Stimulated activated CD8-positive, alpha-beta memory T cell treated with anti-CD3 and anti-CD28 coated beads, Interleukin-4, amount 100 ng/mL, for 1 hour (primary cell): ENCODE measurements at places on chromosomes 4 and X.

GRCh38 chr4:106494066-106494465 is 125.5 kb upstream of the GIMD1 start:
- DNase-seq, result no peak

DNA sequence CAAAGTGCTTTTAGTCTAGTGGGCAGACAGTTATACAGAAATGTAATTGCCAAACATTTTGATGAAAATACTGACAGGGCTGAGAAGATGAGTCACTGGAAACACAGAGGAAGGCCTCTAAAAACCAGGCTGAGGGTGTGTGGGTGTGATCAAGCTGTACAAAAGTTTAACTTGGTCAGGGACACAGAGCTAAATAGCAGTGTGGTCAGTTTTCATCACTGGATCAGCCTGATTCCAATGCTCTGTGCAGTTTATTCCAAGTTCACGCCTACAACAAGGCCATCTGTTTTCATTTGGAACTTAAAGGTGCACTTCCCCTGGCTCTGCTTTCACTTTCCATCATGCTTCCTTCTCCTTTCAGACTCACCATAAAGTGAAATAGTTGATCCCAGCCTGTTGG is 10.6 kb downstream of the CENPVL3 start:
- no peak for DNase-seq

DNA sequence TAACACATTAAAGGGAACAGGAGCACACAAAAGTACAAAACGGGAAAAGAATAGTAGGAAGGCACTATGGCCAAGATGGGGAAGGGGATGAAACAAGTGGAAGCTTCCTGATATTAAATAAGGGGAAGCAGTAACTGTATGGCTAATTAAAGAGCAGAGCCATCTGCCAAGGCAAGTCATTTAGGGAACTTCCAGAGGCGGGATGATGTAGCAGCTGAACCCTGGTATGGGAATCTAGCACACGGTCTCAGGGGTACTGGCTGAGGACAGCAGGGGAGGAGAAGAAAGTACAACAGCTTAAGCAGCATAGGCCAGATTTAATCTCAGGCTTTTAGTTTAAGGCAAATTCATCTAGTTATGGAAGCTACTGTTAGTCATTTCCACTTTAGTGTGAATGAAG is 59.1 kb downstream of the IGFBP7 start:
- no peak for DNase-seq

DNA sequence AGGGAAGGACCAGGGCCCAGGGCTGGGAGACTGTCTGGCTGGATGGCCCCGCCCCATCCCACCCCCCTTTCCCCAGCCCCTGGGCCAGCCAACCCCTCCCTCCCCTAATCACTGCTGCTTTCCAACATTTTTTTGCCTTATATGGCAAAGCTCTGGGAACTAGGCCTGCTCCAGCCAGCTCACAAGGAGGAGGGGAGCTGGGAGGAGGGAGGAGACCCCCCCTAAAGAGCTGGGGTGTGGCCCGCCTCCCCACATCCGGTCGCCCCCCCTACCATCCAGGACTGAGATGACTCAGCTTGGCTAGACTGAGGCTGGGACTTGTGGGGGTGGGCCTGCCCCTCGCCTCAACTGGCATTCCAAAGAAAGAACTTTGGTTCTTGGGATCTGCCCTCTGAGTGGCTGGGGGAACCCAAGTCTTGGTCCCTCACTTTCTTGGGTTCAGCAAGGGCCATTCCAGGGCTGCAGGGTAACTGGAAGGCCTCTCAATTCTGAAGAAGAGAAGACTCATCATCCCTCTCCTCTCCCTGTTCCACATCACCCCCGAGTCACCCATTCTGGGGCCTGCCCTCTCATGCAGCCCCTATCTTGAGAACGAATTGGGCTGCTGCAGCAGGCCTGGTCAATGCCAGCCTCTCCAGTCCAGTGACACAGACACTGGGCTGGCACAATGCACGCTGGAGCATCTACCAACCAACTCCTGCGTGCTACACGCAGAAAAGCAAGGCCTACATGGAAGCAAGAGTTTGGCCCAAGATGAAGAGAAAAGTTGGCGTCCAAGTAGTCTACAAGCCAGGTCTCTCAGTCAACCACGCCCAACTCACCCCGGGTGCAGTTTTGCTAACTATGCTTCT is 4.8 kb downstream of the FLNA start:
- DNase-seq, result peak; percentile 63

- DNase-seq, result no peak
Measured at GRCh38 chrX:13432414-13433297, 112.8 kb upstream of the ATXN3L start.

- no peak for DNase-seq
Measured at GRCh38 chrX:66042307-66043077, 2.6 kb upstream of the VSIG4 start.

DNA sequence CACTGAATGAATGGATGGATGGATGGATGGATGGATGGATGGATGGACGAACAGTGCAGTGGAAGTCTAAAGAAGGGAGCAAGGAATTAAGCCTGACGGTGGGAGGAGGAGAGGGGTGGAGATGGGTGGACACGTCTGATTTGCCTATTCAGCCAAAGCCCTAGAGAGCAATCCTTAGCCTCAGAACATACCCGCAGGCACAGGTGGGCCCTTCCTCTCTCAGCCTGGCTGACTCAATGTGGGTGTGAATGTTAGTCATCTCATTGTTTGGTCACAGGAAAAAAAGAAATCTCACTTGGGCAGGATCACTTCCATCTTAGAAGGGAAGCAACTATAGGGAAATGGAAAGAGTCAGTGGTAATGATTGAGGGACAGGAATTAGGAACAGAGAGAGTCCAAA is 165.9 kb downstream of the PJA1 start:
- DNase-seq, result no peak

GRCh38 chrX:131830400-131831184 is 192.5 kb upstream of the STK26 start:
- no peak for DNase-seq

DNA sequence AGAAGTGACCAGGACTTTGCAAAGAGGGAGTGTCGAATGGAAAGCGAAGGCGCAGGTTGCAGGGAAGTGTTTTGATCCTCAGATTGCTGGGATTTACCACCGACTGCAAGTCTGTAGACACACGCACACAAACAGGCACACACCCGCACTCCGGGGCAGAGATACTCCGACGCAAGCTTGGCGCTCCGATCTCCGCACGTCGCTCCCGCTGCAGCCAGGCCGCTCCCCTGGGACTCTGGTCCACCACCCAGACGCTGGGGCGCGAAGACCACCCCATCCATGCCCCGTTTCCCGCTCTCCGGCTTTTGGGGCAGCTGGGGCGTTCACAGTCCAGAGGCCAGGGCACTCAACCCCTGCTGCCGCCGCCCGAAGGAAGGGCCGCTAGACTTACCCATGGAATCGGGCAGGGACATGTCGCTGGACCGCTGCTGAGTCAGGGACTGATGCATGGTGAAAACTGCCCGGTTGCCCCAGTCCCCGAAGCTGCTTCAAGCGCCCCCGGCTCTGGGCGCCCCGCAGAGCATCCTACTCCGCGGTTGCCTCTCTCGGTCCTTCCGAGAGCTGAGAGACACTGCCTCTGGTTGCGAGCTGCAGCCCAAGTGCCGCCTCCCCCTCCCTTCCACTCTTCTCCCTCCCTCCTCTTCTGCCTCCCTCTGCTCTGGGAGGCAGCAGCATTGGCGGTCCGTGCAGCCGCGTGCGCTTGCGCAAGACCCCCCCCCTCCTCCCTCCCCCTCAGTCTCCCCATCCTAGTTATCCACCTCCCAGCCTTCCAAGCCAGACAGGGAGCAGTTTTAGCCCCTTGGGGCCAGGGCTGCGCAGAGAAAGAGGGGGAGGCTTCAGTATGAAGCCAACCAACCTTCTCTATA is at the start of gene TMEM255A:
TSS of gene TMEM255A (minus strand) at position 601 of the 866 bp plus-strand sequence. CDS start at position 449, 152 bp downstream.
- no peak for DNase-seq

GRCh38 chrX:126338916-126339315 is 172.8 kb upstream of the DCAF12L2 start:
- no peak for DNase-seq

DNA sequence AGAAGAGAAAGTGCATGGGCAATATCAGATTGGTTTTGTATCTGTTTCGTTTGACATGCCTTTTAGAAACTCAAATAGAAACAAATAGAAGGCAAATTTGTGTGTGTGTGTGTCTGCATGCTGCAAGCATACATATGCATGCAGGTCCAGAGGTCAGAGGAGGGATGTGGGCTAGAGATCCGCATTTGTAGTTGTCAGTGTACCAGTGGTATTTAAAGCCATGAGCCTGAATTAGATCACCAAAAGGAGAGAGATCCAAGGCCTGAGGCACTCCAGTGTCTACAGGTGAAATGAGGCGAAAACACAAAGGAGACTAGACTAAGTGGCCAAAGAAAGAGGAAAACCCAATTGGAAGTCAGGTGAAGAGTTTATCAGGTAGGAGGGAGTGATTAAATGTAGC is 106.7 kb downstream of the CORIN start:
- no peak for DNase-seq

DNA sequence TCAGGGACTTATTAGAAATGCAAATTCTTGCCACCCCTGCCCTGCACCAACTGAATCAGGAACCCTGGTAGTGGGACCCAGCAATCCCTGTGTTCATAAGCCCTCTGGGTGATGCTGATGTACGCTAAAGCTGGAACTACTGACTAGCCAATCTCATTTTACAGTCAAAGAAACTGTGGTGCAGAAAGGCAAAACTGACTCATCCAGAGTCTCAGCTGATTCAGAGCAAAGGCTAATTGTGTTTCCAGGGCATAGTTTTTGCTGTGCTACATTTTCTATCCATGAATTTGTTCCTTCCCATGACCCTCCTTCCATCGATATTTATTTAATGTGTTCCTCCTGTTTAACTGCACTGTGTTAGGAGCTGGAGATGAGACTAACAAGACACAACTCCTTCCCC is 207.5 kb downstream of the REPS2 start:
- no peak for DNase-seq

DNA sequence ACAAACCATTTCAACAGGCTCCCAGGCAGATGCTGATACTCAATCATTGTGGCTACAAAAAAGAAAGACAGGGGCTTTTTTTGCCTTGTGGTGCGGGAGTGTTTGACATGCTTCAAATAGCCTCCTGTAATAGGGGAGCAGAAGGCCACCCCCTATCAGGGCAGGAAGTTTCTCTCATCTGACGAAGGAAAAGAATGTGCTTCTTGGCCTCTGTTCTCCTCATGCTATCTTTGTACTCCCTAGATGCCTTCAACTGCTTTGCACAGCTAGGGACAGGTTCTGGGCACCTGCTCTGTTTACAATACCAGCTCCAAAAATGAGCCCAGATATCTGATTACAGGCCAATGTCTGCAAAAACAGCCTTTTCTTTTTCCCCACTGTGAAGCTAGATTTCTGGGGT is 391.1 kb downstream of the STIM2 start:
- DNase-seq, result no peak

GRCh38 chrX:67543818-67544217 is at the start of gene AR:
Gene AR, plus strand, starts transcription at chrX:67544021. Its CDS starts 1,126 bp downstream, at chrX:67545147.
- DNase-seq, result no peak

DNA sequence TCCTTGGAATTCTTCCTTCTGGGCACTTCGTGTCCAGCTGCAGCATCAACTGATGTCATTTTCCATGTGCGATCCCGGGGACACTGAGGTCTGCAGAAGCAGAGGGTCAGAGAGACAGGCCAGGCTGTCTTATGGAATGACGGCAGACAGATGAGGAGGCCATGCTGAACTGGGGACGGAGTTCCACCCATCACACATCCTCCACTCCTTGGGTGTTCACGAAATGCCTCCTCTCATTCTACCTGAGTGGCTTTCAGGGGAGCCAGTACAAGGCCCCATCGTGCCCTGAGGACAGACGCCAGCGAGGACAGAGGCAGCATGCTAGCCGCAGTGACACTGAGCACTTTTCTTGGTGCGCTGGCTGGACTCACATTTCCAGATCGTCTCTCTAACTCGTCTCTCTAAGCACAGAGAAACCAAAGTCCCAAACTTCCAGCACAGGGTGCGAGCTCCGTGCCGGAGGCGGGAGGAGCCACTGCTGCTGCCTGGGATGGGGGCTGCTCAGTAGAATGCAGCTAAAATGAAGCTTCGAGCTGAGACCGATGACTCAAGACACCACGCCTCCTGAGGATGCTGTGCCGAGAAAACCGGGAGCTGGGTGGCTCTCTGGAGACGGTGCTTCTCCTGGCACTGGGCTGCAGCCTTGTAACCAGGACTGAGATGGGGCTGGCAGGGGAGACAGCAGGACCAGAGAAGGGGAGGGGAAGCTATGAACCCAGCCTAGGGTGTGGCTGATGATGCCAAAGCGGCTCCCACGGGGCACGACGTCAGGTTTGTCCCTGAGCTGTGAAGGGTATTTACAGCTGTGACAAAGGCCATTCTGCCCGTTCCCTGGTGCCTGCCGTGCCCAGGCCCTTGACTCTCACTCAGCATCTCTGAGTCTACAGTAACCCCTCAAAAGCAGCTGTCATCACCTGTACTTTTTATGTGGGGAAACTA is 8.2 kb downstream of the ABLIM2 start:
- DNase-seq, result no peak

GRCh38 chr4:8427761-8428287 is 12.7 kb downstream of the ACOX3 start:
- no peak for DNase-seq

GRCh38 chr4:85741921-85742591 is 267.1 kb downstream of the ARHGAP24 start:
- DNase-seq, result no peak

- DNase-seq, result no peak
Measured at GRCh38 chrX:47447607-47448006, 35.4 kb downstream of the ZNF41 start.

DNA sequence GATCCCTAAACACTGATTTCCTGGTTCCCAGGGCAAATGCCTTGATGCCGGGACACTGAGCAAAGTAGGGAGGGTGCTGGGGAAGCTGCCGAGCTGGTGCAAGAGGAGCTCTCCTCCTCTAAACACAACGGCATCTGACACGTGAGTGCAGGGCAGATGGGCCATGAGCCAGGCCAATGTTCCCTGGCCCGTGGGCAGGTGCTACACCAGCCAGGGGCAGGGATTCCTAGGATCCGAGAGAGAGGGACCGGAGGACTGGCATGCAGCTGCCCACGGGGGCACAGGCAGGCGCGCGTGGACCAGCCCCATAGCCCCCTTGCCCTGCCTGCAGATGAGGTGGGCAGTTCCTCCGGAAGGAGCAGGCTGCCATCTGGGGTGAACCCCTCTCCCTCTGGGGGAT is 66.8 kb upstream of the AFAP1 start:
- DNase-seq, result no peak

GRCh38 chr4:176425035-176425434 is 105.3 kb downstream of the SPCS3 start:
- DNase-seq, result no peak

DNA sequence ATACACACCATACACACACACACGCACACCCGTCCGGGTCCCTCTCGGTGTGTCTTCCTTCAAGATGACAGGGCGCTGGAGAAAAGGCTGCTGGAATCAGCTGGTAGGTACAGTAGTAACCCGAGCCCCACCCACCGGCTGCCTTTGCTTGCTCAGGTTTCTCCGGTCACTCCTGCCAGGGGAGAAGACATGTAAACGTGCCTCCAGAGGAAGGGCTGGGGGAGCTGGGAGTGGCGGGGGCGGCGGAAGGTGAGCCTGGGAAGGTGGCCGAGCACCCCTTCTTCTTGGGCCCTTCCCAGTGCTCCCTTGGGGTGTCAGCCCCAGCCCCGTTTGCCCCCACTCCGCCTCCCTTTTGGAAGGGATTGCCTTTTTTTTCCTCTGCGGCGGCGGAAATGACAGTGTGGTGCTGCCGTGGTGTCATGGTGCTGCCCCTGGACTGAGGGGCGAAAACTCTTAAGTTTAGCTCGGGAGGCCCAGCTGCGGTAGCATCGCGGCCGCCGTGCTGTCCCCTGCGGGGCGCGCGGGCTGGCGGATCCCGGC is at the start of gene MID2:
TSS of gene MID2 (plus strand) at position 169 of the 540 bp plus-strand sequence. CDS start 561 bp downstream, outside the sequence.
- no peak for DNase-seq

- no peak for DNase-seq
Measured at GRCh38 chr4:1469043-1469442, 62.8 kb upstream of the NKX1-1 start.

GRCh38 chr4:183571350-183571941 is 66.6 kb downstream of the ING2 start:
- DNase-seq, result no peak

GRCh38 chrX:15384304-15384703 is at the start of gene VEGFD:
Gene VEGFD, minus strand, starts transcription at chrX:15384413. Its CDS starts 467 bp downstream, at chrX:15383946.
- DNase-seq, result no peak
